ENCODE measurements at places on chromosomes 11 and 22. TPM values are rescaled to one million over a fixed set of nuclear protein-coding genes. Genes with fewer than 3 reads are reported as not detected.

Gene POLR3H
- total RNA-seq: 2.6 TPM

Gene RAB36
- total RNA-seq: 0.58 TPM

Gene RHOD
- 38.5 TPM for total RNA-seq

Gene BBS1
- total RNA-seq: 46.3 TPM

- peak; percentile 96 for DNase-seq
Observed at GRCh38 chr11:74018331-74019005, 9.6 kb upstream of the UCP3 start.

DNA sequence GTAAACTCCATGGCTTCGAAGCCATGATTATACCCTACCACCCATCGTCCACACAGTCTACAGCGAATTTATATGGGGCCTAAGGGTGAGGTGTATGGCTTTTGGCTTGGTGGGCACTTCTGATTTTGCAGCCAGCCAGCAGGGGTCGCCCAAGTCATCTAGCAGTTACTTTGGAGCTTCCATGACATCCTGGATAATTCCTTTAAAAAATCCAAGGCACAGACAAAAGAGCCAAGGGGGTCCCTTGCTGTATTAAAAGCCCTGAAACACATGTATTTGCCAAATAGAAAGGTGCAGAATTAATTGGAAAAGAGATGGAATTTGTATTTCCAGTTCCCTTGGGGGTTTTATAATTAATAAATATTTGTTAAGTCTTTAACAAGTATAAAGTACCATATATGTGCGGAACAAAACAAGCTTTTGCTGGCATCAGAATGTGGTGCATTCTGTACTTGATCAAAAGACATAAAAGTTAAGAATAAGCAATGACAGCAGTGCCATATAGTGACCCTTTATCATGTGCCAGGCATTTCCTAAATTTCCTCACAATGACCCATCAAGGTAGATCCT is 132.8 kb upstream of the PITPNB start:
- DNase-seq: peak; percentile 74

- DNase-seq: peak; percentile 85
Observed at GRCh38 chr11:66868726-66869566, 12.1 kb downstream of the LRFN4 start.

DNA sequence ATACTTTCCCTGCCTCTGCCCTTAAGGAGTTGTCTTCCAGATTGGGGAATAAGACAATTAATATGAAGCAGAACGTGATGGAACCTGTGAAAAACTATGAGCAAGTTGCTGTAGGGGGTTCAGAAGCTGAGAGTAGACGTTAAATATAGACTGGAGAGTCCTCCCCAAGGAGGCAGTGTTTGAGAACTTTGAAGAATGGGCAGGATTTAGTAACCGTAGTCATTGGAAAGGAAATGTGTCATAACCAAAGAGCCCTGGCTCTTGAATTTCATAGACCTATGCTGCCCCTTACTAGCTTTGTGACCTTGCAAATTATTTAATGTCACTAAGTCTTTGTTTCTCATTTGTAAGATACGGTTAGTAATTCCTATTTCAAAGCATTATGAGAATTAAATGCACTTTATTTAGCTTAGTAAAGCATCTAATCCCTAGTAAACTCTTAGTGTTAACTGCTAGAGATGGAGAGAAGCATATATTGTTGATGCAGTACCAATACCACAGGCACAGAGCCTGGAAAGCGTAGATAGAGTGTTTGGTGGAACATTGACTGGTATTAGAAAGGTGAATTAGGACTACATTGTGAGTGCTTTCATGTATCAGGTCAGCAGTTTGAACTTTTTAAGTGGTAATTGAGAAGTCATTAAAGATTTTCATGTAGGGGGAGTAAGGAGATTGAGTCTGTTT is 54.1 kb downstream of the MCAM start:
- DNase-seq: peak; percentile 18

DNA sequence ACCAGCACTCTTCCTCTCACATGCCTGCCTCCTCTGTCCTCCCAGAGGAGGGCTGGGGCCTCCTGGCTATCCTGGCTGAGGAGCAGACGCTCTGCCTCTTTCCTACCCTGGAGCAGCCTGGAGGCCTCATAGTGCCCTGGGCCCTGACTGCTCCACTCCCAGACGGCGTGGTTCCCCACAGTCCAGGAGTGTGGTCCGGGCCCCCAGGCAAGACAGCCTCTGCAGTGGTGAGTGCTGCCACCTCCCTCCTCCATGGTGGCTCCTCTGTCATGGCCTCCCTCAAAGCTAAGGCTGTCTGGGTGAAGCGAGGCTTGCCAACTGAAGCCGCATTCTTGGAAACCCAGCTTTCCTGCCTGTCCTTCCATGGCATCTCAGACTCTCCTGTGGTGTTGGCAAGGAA is 19.8 kb downstream of the GAB4 start:
- no peak for DNase-seq

Measured in stomach (tissue), 19 donors.